ENCODE measurements at places on chromosomes 12 and 14. TPM values are rescaled to one million over a fixed set of nuclear protein-coding genes. Genes with fewer than 3 reads are reported as not detected.

DNA sequence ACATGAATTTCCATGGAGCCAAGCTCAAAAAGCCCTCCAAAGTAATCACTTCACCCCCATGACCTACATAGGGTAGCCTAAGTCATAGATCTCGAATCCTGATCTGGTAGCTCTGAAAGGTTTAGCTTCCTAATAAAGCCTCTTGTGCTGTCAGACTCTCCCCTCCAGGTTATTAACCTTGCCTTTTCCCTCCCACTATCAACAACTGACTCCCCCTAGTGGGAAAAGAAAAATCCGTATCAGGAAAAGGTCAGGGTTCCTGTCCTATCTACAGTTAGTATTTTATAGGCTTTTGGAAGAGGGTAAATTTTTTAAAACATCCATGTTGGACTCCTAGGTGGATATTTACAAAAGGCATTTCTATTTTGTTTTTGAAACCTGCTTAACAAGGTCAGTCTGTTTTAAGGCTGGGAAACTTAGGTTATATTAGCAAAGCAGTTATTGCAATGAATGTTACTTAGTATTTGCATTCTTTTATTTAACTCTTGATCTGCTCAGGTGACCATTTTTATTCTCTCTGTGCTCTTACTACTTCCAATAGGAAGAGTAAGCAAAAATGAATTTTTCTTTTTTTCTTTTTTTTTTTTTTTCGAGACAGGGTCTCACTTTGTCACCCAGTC is 8.0 kb downstream of the YY1 start:
- DNase-seq: no peak
- no peaks in the 10 kb centered on the region for H3K36me3 ChIP-seq
- H3K4me3 ChIP-seq: no peak overlapping the region
- peaks cover 2% of the 10 kb centered on the region for H3K4me1 ChIP-seq

DNA sequence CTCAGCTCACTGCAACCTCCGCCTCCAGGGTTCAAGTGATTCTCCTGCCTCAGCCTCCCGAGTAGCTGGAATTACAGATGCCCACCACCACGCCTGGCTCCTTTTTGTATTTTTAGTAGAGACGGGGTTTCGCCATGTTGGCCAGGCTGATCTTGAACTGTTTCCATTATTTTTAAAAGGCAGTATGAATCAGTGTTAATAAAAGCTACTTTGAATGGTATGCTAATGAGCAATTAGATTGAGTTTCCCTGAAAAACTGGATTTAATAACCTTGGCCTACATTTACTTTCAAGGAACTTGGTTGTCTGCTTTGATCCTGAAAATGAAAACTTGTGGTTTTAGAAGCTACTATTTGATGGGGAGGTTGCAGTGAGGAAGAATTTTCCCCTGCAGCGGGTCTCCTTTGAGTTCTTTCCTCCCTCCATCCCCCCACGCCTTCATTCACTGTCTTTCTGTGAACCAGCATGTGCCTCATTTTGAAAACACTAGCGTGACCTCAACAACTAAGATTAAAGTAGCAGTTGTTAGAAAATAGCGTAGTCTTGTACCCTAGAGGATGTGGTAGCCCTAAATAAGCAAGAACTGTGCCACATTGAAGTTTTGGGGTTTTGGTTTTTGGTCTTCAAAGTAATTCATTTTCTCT is 17.8 kb upstream of the RPS6KA5 start:
- H3K27me3 ChIP-seq: no peaks in the 10 kb centered on the region
- no peak overlapping the region for H3K4me3 ChIP-seq
- no peaks in the 10 kb centered on the region for H3K36me3 ChIP-seq
- no peak for DNase-seq
- no peaks in the 10 kb centered on the region for H3K4me1 ChIP-seq
- H3K27ac ChIP-seq: no peak overlapping the region

GRCh38 chr12:84313323-84313675 is 599.3 kb downstream of the SLC6A15 start:
- DNase-seq: no peak
- no peaks in the 10 kb centered on the region for H3K27me3 ChIP-seq
- H3K4me3 ChIP-seq: no peak overlapping the region

DNA sequence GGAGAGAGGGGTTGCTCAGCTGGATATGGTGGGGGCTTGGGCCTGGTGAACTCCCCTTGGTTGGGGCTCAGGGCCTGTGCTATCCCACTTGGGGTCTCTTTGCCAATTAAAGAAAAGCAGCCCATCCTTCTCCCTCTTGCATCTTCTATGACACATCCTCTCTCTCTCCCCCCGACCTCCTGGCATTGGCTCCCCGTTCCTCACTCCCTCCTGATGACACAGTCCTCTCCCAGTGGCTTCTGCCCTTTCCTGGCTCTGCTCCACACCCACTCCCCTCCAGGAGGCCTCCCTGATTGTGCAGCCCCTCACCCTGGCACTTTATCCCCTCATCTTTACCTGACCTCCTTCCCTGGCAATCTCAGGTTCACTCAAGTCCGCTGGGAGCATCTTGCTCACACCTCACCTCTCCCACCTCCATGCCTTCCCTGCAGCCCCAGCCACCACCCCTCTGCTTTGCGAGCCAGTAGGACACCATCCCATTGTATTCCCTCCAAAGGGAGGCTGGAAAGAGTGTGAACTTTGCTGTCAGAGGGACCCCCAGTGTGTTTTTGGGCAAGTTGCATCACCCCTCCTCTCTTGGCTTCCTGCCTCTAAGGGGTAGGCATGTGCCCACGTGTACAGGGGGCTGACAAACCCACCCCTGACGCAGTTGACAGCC is 10.7 kb downstream of the KRT80 start:
- no peak overlapping the region for H3K27ac ChIP-seq
- DNase-seq: no peak
- H3K27me3 ChIP-seq: no peaks in the 10 kb centered on the region
- no peak overlapping the region for H3K4me3 ChIP-seq

DNA sequence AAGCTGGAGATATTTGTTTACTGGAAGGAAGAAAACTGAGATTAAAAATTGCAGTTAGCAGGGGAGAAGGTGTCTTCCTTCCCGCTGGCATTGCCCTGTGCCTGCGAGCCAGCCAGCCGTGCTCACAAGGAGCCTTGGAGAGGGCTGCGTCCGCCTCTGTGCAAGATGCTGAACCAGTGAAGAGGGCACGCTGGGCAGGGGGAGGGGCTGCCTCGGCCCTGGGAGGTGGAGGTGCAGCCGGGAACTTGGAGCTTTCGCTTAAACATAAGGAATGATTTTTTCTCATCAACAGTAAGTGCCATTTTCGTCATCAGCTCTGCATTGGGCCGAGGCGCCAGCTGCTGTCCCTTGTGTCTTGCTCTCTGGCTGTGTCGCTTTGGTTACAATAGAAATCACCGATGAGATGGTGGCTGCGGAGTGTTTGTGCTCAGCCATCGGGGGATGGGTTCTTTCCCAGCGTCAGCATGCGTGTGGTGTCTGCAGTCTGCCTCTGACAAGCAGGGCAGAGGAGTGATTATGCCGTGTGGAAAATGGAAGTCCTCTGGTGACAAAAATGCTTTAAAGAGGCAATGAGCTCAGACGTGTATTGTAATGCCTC is 97.3 kb downstream of the ESR2 start:
- DNase-seq: no peak
- H3K4me1 ChIP-seq: no peaks in the 10 kb centered on the region
- H3K27me3 ChIP-seq: no peaks in the 10 kb centered on the region
- no peak overlapping the region for H3K27ac ChIP-seq
- peak overlapping the region; percentile 16 for H3K4me3 ChIP-seq

DNA sequence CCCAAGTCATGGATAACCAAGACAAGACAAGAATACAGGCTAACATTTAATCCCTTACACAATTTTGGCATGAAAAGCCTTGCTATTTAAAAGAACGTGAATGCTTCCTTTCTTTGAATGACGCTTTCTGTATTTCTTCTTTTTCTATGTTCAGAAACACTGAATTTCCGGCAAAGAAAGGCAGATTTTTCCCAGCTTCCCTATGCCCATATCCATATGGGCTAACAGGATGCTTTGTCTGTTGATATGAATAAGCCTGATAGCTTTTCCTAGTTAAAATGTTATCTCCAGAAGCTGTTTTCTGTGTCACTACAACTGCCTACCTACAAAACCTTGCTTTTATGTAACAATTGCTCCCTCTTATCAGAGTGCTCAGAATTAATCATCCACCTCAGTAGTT is 38.3 kb upstream of the CACNA2D4 start:
- H3K4me3 ChIP-seq: no peak overlapping the region
- no peak overlapping the region for H3K27ac ChIP-seq
- no peaks in the 10 kb centered on the region for H3K4me1 ChIP-seq
- no peak for DNase-seq
- no peaks in the 10 kb centered on the region for H3K27me3 ChIP-seq

DNA sequence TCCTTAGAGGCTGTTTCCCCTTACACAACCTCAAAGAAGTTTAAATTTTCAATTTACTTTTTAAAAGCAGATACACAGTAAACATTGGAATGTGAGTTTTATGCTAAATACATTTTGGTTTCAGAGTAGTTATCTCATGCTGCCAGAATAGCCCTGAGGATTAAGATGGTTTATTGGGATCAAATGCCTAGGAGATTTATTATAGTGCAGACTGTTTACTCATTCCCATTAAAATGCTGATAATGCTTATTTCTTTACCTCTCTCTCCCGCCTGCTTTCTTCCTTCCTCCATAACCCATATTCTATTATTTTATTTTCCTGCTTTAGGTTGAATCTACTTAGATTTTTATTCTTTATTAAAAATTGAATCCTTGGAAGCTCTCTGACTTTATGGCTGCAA is 340.2 kb downstream of the DIO2 start:
- DNase-seq: no peak
- H3K27me3 ChIP-seq: no peaks in the 10 kb centered on the region
- H3K4me1 ChIP-seq: no peaks in the 10 kb centered on the region
- no peak overlapping the region for H3K27ac ChIP-seq
- H3K4me3 ChIP-seq: no peak overlapping the region

DNA sequence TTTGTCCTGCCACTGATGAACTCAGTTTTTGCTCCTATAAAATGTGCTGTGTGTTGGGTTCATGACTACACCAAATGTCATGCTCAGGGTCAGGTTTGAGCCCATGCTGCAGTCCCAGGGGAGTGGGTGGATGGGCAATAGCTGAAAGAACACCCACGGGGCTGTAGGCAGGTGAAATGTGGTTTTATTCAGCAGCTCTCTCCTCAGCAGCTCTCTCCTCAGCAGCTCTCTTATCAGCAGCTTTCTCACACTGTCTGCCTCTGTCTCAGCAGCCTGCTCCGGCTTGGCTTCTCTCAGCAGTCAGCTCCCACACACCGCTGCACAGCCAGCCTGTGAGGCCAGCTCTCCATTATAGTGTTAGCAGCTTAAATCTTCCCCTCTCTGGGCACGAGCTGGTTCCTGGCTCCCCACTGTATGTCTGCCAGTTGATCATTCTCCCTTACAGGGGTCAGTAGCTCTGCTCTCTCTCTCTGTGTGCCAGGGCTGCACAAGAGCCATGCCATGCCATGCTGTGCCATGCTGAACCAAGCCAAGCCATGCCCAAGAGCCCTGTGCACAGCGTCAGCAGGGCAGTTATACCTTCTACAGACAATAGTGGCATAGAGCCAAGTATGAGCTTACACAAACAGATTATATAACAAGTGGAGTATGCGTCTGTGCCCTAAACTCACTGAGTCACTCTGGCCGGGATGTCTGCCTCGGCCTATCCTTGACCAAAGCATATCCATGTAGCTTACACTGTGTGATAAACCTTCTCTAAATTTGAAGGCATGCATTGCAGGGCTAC is 303.3 kb upstream of the TMPO start:
- no peaks in the 10 kb centered on the region for H3K4me1 ChIP-seq
- H3K27me3 ChIP-seq: no peaks in the 10 kb centered on the region
- no peak overlapping the region for H3K4me3 ChIP-seq

- H3K36me3 ChIP-seq: no peaks in the 10 kb centered on the region
- no peaks in the 10 kb centered on the region for H3K4me1 ChIP-seq
These were observed 350.7 kb downstream of the TMEM132D start for GRCh38 chr12:129552996-129553750.

GRCh38 chr12:105783983-105784947 is 354.5 kb downstream of the NUAK1 start:
- no peak overlapping the region for H3K4me3 ChIP-seq
- no peak for DNase-seq
- H3K27ac ChIP-seq: no peak overlapping the region
- no peaks in the 10 kb centered on the region for H3K27me3 ChIP-seq
- H3K4me1 ChIP-seq: no peaks in the 10 kb centered on the region
- no peaks in the 10 kb centered on the region for H3K36me3 ChIP-seq

GRCh38 chr12:23830210-23830609 is 119.3 kb downstream of the SOX5 start:
- no peaks in the 10 kb centered on the region for H3K27me3 ChIP-seq
- H3K27ac ChIP-seq: no peak overlapping the region
- H3K4me1 ChIP-seq: peaks cover 9% of the 10 kb centered on the region
- H3K36me3 ChIP-seq: no peaks in the 10 kb centered on the region
- no peak overlapping the region for H3K4me3 ChIP-seq

- H3K4me3 ChIP-seq: no peak overlapping the region
- no peaks in the 10 kb centered on the region for H3K4me1 ChIP-seq
- H3K27me3 ChIP-seq: no peaks in the 10 kb centered on the region
- DNase-seq: no peak
- no peak overlapping the region for H3K27ac ChIP-seq
These were observed 20.0 kb downstream of the RBMS2 start for GRCh38 chr12:56541631-56542030.

DNA sequence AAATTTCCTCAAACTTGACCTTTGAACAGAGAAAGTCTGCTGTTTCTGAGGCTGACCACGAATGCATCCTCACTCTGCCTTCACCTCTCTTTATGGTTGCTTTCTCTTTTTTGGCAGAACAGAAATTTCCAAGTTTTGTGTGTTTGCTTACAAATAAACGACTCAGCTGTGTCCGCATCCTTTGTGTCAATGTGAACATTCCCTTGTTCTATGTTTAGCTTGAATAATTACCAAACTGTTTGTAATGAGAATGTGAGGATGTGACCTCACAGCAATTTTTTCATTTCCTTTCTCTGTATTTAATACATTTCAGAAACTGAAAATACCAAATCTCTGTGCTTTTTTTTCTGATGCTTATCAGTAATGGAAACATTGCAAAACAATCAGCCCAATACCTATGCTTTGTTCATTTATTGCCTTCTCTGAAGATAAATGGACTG is 410.9 kb downstream of the EGLN3 start:
- no peaks in the 10 kb centered on the region for H3K36me3 ChIP-seq
- no peak overlapping the region for H3K4me3 ChIP-seq
- no peak for DNase-seq
- no peaks in the 10 kb centered on the region for H3K4me1 ChIP-seq

GRCh38 chr14:81351205-81351604 is 48.9 kb downstream of the STON2 start:
- no peaks in the 10 kb centered on the region for H3K36me3 ChIP-seq
- H3K27ac ChIP-seq: no peak overlapping the region
- H3K27me3 ChIP-seq: no peaks in the 10 kb centered on the region
- no peak for DNase-seq
- H3K4me1 ChIP-seq: no peaks in the 10 kb centered on the region

GRCh38 chr12:124379938-124380754 is 85.3 kb downstream of the RFLNA start:
- peaks cover 7% of the 10 kb centered on the region for H3K36me3 ChIP-seq
- no peak overlapping the region for H3K4me3 ChIP-seq
- peak overlapping the region; percentile 77 for H3K27ac ChIP-seq
- H3K4me1 ChIP-seq: peaks cover 22% of the 10 kb centered on the region

- no peaks in the 10 kb centered on the region for H3K4me1 ChIP-seq
- H3K27me3 ChIP-seq: no peaks in the 10 kb centered on the region
- H3K4me3 ChIP-seq: no peak overlapping the region
- DNase-seq: no peak
- no peaks in the 10 kb centered on the region for H3K36me3 ChIP-seq
These were observed 45.5 kb downstream of the STXBP6 start for GRCh38 chr14:25004389-25004809.

Gene KRT79
- total RNA-seq: not detected

Gene OR4K14
- total RNA-seq: not detected

Gene KLRC4
- total RNA-seq: not detected

Gene FAM90A1
- total RNA-seq: 0.07 TPM

Gene SLC25A47
- 96.4 TPM for total RNA-seq

Gene MANSC4
- total RNA-seq: not detected

Gene POTEG
- total RNA-seq: not detected

Gene REM2
- not detected for total RNA-seq

Gene KLRB1
- total RNA-seq: 1.9 TPM

All from right lobe of liver (tissue), 6 donors.